ENCODE measurements at places on chromosomes 3 and 15.

DNA sequence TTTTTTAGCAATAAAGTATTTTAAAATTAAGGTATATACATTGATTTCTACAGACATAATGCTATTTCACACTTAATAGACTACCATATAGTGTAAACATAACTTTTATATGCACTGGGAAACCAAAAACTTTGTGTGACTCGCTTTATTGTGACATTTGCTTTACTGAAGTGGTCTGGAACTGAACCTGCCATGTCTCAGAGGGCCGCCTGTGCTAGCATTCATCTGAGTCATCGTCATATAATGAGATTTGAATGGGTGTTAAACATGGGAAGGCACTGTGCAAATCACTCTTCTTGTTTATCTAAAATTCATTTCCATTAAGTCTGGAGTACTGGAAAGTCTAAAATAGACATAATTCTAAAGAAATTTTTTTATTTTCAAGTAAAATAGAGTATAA, 12.9 kb downstream of the EIF2AK4 start:
- DNase-seq: no peak

DNA sequence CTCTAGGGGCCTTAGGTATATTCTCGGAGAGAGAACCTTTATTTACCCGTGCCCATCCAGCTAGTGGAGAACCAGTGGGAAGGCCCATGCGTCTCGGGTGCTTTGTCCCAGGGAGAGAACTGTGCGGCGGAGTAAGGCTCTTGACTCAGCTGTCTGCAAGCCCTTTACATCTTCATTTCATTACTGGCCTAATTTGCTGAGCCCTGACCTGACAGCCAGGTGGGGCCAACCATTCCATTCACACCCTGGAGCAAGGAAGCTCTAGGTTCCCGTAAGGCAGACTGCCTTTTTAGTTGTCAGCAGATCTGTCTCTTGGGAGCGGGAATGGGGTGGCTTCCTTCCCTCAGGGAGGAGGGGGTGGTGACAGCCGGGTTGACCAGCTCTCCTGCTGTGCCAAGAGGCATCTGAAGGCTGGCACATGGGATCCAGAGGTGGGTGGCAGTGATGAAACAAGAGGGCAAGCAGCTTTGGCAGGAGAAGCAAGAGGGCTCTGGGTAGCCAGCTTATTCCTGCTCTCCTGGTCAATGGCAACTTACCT, 36.4 kb downstream of the SV2B start:
- no peak for DNase-seq

GRCh38 chr15:77416954-77417353, 3.0 kb downstream of the PEAK1 start:
- DNase-seq: no peak

- no peak for DNase-seq
Measured at GRCh38 chr15:100987143-100987542, 68.0 kb downstream of the LRRK1 start.

GRCh38 chr15:74428970-74429780, 4.6 kb downstream of the SEMA7A start:
- no peak for DNase-seq

GRCh38 chr3:7346364-7346763, 485.4 kb downstream of the GRM7 start:
- no peak for DNase-seq

- DNase-seq: no peak
Measured at GRCh38 chr15:39269352-39269751, 311.5 kb upstream of the THBS1 start.

- DNase-seq: no peak
Measured at GRCh38 chr15:39127925-39128617, 452.8 kb upstream of the THBS1 start.

DNA sequence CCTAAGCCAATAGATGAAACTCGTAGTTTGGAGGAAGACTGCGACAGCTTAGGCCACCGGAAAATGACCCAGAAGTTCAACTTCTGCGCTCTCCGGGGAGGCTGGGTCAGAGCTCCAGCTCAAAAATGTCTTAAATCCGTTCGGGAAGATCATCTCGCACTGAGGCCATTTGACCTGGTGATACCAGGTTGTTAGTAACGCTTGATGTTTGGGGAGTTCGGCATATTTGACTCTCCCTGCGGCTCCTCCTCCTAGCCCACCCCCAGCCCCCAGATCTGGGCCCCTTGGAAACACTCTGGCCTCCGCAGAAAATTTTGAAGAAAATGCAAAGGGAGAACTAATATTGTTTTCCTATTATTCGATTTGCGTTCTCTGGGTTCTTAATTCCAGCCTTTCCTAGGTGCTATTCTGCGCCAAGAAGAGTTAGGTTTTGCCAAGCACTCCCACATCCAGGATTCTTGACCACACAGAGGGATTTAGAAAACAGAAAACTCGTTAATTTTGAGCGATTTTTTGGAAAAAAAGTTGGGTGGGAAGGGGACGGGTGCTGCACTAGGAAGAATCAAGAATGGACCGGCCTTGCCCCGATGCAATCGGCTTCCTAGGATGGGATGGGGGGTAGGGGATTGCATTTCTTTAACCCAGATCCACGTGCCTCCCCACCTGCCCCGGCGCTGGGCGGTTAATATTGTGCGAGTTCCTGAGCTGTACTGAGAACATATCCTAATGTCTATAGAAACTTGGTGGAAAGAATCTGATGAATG, 50.0 kb downstream of the ZIC4 start:
- no peak for DNase-seq
